ENCODE measurements at places on chromosomes 4 and X.

DNA sequence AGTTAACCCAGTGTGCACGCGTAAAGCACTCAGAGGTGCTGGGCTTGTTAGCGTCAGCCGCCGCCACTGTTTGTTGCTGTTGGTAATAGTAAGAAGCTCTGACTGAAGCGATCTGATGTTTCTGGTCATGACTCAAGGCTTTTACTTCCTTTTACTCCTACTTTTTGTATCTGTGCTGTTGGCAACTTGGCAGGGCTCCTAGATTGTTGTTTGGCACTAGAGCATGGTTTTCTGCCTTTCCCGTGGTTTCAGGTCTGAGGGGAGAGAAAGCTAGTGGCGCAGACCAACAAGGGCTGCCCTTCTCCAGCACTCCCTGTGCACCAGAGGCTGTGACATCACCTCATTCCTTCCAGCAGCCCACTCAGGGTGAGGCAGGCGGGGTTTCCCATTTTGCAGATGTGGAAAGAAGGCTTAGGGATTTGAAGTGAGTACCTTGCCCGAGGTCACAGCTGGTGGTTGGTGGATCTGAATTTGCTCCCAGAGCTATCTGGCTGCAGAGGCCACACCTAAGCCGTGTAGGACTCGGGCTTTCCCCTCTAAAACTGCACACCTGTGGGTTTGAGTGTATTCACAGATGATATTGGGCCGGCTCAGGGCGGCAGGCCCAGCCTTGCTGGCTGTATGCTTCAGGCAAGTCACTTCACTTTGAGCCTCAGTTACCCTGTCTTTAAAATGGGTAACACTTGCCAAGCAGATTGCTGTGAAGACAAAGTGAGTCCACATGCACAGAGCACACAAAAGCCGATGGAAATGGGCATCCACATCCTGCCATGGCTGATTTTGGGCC lies 51.2 kb upstream of the TADA2B start:
- DNase-seq, result peak; percentile 37

- no peak for DNase-seq
Measured at GRCh38 chr4:187840814-187841213, 154.8 kb upstream of the ZFP42 start.

- no peak for DNase-seq
Measured at GRCh38 chrX:137353404-137353803, 212.5 kb upstream of the ZIC3 start.

GRCh38 chrX:24682739-24683432 lies 10.8 kb upstream of the POLA1 start:
- no peak for DNase-seq

GRCh38 chrX:136497556-136498052 lies at the start of gene HTATSF1:
Gene HTATSF1 (plus strand): TSS chrX:136497592. CDS start chrX:136497685, 93 bp downstream.
- DNase-seq, result peak; percentile 4

GRCh38 chrX:114591121-114591520 lies 7.2 kb downstream of the HTR2C start:
- no peak for DNase-seq

DNA sequence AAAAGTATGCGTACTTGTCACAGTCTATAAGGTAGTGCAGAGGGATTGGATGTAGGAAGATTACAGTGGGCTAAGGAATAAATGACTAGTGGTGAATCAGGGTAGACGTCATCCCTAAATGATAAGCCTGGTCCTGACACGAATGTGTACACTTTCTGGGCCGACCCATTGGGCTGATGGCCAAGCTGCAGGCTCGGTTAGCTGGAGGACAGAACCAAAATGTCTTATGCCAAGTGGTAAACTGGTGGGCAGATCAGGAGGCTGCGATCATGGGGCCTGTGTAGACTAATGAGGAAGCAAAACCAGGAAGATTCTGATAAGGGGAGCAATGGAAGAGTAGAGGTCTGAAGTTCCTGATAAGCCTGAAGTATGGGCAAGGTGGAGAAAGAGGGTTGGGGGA lies 272.8 kb upstream of the GATB start:
- DNase-seq, result no peak

- no peak for DNase-seq
Measured at GRCh38 chr4:3313139-3313538, 20.3 kb downstream of the RGS12 start.

DNA sequence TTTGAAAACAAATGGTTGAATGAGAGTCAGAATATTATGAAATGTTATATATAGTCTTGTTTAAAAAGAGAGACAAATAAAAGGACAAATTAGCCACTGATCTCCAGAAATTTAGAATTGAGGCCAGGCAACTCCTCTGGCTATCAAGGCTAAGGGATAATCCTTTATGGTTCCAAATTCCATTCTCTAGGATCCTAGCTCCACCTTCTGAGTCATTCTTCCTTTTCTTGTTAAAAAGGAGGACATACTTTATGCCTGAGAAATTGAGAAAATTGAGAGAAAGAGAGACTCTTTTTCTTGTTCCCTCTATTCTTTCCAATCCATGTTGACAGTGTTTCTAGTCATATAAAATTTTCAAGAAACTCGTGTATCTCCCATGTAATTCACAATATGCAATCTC lies 1299.5 kb downstream of the FSTL5 start:
- DNase-seq, result no peak

DNA sequence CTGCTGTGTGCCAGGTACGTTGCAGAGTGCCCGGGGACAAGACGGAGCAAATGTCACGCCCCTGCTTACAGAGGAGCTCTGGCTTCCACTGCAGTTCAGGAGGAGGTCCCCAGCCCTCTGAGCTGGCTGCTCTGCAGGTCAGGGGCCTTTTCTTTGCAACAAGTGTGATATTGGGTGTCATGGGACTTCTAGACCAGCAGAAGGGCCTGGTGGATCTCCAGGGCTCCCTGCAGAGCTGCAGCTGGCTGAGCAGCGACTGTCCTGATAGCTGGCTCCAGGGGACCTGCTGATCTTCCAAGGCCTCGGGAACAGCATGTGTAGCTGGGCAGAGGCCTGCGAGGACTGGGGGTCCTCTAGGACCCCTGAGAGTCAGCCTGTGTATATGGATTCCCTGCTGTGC lies 120.4 kb downstream of the SORCS2 start:
- DNase-seq, result no peak

DNA sequence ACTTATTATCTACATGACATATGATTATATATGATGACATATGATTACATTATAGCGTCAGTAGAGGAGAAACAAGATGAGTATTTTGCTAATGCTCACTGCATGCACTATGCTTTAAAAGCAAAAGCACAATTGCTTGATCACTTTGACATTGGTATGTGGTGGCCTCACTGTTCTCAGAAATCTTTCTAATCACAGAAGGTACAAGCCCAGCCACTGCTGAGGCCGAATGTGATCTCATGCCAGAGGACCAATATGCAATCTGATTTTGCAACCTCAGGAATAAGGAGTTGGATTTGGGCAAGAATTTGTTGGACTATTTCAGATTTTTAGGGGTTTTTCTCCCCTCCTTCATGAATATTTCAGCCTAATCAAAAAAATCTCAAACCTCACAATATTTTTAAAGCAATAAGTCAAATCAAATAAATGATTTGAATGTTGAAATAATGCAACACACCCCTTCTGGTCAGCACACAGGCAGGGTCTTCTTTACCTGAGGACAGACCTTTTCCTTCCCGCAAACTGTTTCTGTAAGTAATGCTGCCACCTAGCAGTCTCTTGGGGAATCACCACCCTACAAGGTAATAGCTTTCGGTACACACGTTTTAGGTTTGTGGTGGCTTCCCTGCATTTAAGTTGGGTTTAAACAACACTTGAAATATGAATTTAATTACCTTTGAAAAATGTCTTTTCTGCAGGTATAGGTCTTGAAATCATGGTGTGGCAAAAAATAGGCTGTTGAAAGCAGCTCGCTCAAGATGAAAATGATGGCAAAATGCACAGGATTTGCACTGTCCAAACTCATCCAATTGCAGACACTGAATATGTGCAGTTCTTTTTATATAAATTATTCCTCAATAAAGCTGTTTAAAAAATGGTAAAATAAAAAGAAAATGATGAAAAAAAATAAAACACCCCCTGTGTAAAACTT lies 4.8 kb upstream of the CXCL13 start:
- DNase-seq, result peak; percentile 26

DNA sequence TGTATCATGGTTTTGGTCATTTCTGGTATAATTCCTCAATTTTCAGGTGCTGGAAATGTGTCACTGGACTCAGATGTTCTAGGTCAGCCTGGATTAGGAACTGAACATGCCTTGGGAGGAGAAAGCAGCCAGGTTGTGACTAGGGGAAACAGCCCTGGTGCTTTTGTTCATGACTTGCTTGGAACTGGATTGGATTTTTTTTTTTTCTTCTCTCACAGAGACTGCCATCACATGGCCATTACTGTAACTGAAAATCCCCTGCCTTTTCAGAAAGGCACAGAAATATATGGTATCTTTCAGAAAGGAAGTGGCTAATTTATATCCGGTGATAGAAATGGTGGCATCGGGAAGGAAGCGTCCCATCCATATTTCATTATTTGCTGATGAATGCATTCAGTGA lies 34.6 kb downstream of the SEPTIN11 start:
- peak; percentile 89 for DNase-seq

DNA sequence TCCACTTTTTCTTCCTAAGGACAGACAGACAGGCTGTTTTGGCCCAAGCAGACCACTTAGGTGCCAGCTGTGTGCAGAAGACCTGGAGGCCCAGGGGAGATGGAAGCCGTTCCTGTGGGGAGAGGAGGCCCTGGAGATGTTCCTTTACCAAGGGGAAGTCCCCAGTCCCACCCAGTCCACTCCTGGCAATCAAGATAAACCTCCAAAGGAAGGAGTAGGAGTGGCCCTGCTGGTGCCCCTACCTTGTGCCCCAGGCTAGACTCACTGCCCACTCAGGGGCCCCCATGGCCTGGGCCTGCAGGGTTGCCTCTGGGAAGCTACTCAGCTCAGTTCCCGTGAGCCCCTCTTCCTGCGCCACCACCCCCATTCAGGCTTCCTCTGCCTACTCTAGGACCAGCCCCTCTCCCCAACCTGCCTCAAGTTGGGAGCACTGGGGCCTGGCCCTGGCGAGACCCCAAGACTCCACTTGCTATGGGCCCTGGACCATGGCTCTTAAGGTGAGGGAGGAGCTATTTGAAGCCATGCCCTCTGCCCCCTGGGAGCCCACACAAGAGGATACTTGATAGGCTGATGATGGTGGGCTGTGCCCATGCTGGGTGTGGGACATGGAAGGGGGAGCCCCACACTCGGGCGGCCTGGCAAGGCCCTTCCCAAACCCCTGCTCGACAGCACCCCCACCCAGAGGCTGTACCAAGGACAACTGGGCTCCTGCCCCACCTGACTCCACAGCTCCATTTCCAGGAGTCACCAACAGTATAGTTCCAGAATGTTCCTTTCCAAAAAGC lies 24.8 kb upstream of the RNF4 start:
- DNase-seq, result no peak

DNA sequence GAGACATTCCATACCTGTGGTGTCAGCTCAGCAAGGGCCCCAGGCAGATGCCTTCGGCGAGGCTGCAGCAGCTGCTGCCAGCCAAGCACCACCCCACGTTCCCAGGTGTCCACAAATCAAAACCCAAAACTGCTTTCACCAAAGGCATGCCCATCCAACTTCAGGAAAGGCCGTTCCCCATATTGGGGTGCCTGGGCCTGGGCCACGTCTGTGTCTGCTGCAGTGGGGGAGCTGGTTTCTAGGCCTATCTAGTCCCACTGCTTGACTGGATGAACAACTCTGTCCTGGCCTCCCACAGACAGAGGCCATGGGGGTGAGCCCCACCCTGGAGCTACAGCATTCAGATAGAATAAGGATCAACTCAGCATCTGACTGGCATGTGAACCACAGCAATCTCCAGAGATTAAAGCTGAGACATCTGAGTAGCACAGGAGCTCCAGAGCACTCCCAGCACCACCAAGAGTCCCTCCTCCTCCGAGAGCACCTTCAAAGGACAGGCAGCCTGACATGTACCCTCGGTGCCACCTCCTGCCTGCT lies 37.0 kb downstream of the NAT8L start:
- no peak for DNase-seq

- no peak for DNase-seq
Measured at GRCh38 chr4:87551361-87551760, 22.2 kb upstream of the SPARCL1 start.

DNA sequence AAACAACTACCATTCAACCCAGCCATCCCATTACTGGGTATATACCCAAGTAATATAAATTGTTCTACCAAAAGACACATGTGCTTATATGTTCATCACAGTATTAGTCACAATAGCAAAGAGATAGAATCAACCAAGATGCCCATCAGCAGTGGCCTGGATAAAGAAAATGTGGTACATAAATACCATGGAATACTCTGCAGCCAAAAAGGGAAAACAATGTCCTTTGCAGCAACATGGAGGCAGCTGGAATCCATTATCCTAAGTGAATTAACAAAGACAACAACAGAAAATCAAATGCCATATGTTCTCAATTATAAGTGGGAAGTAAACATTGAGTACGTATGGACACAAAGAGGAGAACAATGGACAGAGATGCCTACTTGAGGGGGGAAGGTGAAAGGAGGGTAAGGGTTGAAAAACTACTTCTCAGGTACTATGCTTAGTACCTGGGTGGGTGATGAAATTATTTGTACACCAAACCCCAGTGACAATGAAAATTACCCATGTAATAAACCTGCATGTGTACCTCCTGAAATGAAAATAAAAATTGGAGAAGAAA lies 632.1 kb upstream of the AADAT start:
- DNase-seq, result no peak

DNA sequence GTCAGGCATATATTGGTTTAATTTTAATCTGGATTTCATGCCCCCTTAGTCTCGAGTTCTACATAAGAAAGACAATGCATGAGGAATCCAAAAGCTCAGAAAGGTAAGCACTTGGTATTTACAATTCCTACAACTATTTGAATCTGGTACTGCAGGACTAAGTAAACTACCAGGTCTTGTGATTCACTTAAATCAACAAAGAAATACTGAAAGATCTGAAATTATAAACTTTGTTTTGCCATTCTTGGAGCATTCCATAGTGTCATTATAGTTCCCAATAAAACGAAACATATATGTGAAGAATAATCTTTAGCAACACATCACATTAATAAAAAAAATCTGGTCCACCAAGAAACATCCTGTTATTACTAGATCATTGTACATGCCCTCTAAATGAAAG lies 482.3 kb downstream of the ANKRD50 start:
- no peak for DNase-seq

GRCh38 chrX:39859991-39860861 lies 237.5 kb downstream of the BCOR start:
- peak; percentile 79 for DNase-seq

DNA sequence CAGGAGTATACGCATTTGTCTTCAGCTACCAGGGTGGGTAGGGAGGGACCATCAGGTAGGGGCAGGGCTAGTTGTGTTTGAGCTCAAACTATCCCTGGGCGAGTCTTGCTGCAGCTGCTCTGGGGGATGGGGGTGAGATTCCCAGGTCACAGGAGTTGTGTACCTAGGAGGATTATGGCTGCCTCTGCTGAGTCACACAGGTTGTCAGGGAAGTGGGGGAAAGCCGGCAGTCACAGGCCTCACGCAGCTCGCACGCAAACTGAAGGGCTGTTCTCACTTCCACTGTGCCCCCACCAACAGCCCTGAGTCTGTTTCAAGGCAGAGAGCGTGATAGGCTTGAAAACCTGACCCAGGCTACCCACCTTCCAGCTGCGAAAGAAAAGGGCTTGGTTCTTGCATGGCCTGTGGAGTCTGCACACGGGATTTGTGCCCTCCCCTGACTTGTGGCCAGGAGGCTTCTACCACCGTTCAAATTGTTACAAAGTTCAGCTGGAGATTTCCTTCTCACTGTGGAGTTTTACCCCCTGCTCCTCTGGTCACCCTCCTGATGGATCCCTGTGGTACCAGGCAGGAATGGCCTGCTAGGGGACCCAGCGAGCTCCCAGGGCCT lies 63.8 kb downstream of the ARFIP1 start:
- DNase-seq, result no peak

Data from kidney capillary endothelial cell (primary cell).